ENCODE measurements at places on chromosomes 3 and 15. TPM values are rescaled to one million over a fixed set of nuclear protein-coding genes. Genes with fewer than 3 reads are reported as not detected.

The DUOXA2 gene
- polyA plus RNA-seq: 0.05 TPM

The CEMIP gene
- 0.23 TPM for polyA plus RNA-seq

DNA sequence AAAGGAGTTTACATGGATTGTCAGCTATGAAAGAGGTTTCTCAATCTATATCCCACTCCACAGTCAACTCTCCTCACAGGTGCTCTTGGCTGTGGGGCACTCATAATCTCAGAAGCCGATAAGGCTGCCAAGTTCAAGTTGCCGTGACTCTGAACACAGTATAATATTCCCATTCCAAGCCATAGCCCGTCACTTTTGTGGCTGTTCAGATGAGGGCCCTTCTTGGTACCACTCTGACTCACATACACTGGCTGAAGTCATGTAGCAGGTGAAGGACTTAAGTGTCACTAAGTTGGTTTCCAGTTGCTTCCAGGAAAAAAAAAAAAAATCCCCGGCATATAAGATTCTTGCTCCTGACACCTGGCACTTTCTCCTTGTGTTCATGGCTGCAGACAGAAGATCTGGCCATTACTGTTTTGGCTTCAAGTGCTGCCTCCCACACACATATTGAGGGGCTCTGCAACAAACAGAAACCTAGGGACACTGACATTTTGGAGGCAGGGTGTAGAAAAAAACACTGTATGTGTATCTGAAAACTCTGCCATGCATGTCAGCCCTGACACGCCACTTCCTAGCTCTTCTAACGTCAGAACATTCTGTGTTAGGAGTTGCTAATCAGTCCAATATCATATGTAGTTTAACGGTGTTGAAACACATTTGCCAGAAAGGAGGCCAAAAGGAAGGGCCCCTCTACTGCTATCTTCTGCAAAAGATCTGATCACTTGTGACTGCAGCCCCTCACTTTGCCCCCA lies 170.2 kb upstream of the ICE2 start:
- no peak for DNase-seq

GRCh38 chr3:69806735-69807438 lies 67.6 kb downstream of the MITF start:
- no peak for DNase-seq

All from right cardiac atrium (tissue), 5 donors.